Activated naive CD4-positive, alpha-beta T cell (primary cell): ENCODE measurements at places on chromosomes 7 and 10.
A peak's percentile ranks its signal among the peaks of the same experiment; 100 is the strongest.

DNA sequence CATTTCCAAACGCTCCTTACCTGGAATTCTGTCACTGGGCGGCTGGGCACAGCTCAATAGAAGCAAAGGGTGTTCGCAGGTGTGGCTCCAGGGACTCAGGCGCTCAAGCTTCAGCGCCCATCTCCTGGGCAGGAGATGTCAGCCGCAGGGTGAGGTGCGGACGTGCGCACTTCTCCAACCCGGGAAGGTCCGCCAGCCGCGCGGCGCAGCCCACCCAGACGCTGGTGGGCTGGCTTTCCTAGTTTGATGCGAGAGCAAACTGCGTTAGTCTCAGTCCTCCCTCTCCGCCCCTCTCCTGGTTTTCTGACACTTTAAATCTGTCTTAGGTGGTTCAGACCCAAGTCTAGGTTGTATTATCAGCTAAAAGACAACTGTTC lies 267 bp downstream of the CALCR start:
- no peak for DNase-seq

DNA sequence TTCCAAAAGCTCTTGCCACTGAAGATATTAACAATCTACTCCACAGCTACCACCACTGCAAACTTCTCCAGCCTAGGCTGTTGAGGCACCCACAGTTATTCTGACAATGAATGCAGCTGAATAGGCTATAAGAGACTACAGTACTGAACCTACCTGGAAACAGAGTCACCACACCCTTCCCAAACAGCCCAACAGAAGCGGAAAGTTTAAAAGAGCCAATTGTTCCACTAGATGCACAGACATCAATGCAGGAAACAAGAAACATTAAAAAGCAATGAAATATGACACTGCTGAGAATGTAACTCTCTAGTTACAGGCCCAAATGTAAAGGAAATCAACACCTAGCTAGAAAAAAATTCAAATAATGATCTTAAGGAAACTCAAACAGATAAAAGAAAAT lies 64.5 kb upstream of the PLA2G12B start:
- no peak for DNase-seq

DNA sequence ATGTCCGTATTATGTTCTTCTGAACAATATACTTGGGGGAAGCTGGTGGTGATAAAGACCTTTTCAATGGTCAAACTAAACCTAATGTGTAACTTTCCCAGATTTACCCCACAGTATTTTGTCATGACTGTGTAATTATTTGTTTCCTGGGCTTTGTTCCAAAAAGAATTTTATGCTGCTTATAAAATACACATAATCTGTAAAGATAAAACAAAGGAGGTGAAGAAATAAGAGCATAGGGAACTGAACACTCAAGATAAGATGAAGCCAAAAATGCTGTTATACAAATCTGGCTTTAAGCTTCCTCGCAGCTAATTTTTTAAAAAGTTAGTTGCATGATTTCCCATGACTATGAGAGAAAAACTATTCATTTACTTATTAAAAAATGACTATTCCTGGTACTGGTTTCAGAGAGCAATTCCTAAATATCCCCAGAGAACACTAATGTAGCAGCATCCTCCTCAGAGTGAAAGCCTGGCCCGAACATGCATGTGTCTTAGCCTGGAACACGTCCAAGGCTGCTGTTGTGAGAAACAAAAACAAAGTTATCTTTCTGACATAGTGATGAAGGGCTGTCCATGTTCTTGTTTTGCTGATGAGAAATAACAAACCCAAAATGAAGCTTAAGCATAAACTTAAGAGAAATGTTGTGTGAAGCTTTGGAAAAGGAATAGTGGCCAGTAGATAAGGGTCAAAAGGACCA lies 33.9 kb downstream of the MALSU1 start:
- DNase-seq = no peak

- DNase-seq = no peak
Measured at GRCh38 chr10:119394657-119395279, 147.8 kb downstream of the RGS10 start.

DNA sequence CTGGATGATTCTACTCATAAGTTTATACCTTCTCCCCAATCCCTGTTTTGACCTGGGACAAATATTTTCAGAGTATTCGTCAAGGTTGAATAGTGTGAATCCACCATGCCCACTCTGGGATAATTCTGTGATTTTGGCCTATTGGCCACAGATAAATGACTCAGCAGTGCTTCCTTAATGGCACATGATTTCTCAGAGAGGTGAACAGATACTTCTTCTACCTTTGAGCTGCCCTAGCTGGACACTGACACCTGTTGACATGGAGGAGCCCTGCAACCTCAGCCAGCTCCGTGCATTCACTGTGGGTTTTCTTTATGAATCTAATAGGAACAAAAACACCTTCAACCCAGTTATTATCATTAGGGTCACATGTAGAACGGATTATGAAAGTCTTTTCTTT lies 40.9 kb upstream of the HPS1 start:
- DNase-seq = no peak

DNA sequence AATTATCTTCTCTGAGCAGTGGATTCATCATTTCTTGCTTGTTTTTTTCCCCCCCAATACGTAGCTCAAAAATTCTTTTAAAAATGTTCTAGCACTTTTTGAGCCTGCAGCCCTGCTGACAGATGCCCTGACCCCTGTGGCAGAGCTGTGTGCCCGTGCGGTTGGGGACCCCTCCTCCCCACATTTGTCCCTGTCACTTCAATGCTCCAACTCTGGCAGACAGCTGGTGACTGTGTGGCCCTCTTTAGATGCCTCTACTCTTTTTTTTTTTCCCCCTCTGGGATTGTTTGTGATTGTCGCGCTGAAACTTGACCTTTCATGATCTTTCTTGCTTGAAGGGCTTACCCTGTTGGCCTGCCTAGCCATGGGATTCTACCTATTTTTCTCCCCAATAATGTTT lies 214.1 kb downstream of the TMEM178B start:
- DNase-seq = no peak

- DNase-seq = no peak
Measured at GRCh38 chr10:52376694-52377354, 62.7 kb downstream of the DKK1 start.

- DNase-seq = no peak
Measured at GRCh38 chr7:131097662-131098376, 229.9 kb upstream of the MKLN1 start.

- DNase-seq = no peak
Measured at GRCh38 chr7:4610768-4611467, 71.2 kb upstream of the FOXK1 start.

DNA sequence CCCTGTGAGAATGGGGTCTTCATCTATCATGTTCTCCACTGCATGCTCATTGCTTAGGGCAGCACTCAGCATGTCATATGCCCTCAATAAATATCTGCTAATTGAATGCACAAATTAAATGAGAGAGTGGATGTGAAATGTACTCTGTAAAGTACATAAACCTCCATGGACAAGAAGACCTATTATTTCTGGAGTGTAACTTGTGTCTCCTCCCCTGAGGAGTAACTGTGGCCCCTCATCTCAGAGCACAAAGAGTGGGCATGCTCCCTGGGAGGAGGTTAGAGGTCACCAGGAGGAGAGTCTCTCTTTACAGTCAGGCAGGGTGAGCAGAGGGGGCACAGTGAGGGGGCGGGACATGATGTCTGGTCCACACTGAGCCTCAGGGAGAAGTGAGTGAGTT lies 313.6 kb upstream of the PODXL start:
- no peak for DNase-seq

GRCh38 chr7:10239695-10240345 lies 733.9 kb upstream of the PHF14 start:
- DNase-seq = no peak

- no peak for DNase-seq
Measured at GRCh38 chr7:61576-62360, 130.6 kb upstream of the FAM20C start.

GRCh38 chr7:100855515-100855914 lies 3.0 kb downstream of the SLC12A9 start:
- DNase-seq = no peak

GRCh38 chr10:119005362-119006043 lies 24.0 kb upstream of the NANOS1 start:
- no peak for DNase-seq

GRCh38 chr7:152341039-152341913 lies 94.5 kb downstream of the KMT2C start:
- DNase-seq = no peak

DNA sequence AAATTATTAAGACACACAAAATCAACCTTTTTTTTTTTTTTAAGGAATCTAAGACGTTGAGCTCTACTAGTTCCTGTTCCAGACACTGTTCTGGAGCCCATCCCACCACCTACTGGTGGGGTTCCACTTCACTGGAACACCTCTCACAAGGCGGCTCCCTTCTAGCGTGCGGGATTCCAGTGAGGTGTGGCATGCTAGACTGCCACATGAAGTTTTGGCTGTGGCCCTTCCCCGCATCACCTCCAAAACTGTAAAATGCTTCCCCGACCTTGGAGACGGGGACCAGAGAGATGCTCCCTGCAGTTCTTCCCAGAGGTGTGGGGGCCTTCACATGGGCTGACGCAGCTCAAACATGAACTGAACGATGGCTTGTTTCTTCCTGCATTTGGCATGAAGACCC lies 12.6 kb downstream of the FAM53B start:
- no peak for DNase-seq

GRCh38 chr7:85681241-85681640 lies 494.4 kb upstream of the SEMA3D start:
- no peak for DNase-seq

DNA sequence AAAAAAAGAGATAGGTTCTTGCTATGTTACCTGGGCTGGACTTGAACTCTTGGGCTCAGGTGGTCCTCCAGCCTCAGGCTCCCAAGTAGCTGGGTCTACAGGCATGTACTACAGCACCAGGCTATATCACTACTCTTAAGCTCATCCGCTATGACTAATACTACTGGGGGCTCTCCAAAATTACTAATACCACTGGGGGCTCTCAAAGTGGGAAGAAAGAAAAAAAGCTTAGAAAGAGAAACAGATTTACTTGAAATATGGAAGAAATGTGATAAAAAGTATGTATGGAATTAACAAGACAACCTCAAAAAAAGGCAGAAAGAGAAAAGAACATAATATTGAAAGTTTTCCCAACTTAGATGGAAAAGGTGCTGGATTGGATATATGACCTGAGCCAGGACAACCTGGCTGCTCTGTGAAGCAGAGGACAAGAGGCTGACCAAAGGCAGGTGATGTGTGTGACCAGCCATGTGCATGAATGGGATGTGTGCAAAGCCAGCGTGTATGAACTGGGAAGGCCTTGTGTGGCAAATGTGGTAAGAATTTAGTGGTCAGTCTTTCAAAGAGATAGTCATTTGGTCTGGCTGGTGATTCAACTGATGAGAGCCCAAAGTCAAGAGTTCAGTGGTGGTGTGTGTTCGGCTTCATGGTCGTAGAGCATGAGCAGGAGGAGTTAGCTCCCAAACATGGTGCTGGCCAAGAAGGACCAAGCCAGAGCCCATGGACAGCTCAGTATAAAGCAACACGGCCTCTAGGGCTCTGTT lies 232.4 kb upstream of the KLF14 start:
- no peak for DNase-seq

DNA sequence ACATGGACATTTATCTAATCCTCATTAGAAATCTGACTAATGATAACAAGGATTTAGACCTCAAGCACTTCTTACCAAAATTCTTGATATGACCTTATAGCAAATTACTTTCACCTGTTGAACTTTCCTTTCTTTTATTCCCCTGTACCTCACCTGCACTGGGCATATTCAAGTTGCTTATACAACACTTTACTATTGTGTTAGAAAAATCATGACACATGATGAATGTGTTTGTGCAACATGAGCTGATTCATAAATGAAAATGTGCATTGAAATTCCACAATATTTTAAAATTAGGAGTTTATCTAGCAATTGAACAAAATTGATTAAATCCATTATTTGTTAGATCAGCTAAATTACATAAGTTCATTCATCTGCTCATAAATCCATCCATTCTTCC lies 160.6 kb downstream of the CFTR start:
- no peak for DNase-seq

- no peak for DNase-seq
Measured at GRCh38 chr7:129907122-129907736, 45.5 kb downstream of the UBE2H start.

GRCh38 chr10:63586043-63586442 lies 64.8 kb downstream of the REEP3 start:
- DNase-seq = no peak

- no peak for DNase-seq
Measured at GRCh38 chr7:99782012-99782953, 1.7 kb downstream of the CYP3A4 start.

- DNase-seq = peak; percentile 14
Measured at GRCh38 chr7:77415476-77415822, 700 bp downstream of the GSAP start.
